Mesenchymal stem cell (in vitro differentiated cells and primary cell): ENCODE measurements at places on chromosomes 4 and X.

DNA sequence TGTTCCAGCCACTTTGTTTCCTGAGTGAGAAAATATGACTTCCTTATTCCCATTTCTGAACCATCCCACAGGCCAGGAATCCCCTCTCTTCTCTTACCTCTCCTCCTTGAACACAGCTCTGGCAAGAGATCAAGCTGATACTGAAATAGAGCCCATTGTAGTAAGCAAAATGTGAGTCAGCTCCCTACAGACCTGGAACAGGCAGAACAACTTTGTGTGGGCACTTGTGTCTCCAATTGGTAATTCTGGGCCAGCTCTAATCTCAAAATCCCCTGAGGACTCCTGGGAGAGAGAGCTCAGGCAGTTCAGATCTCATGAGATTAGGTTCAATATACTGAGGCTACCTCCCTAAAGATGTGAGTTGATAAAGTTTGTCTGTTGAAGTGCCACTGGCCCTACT is 213.5 kb downstream of the GUCY2F start:
- no peak for DNase-seq

DNA sequence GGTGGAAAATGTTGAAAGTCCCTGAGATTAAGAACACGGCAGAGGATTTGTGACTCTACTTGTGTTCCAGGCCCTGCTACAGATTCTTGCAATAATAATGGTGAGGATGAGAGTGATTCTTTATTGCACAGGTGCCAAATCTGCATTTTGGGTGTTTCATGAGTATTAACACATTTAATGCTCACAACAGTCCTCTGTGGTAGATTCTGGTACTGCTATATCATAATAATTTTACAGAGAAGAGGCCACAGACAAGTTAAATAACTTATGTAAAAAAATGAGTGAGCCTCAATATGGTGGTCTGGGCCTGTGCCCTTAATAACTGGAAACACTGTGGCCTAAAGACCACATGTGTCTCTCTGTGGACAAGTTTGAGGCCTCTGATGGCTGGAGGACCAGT is 124.3 kb downstream of the C4orf33 start:
- no peak for DNase-seq

GRCh38 chr4:148095346-148095923 is 346.8 kb downstream of the NR3C2 start:
- no peak for DNase-seq

GRCh38 chr4:123741906-123742305 is 345.3 kb downstream of the SPRY1 start:
- peak; percentile 21 for DNase-seq

- DNase-seq = no peak
Observed at GRCh38 chr4:60389633-60390032, 810.5 kb upstream of the ADGRL3 start.

DNA sequence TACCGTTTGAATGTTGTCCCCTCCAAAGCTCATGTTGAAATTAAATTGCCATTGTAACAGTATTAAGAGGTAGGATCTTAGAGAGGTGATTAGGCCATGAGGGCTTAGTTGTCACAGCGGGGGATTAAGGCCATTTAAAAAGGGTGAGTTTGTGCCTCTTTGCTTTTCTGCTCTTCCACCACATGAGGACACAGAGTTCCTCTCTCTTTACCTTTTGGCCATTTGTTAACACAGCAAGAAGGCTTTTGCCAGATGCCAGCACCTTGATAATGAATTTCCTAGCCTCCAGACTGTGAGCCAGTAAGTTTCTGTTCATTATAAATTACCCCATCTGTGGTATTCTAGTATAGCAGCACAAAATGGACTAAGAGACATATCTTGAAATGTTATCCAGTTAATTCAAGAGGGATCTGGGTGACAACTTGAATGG is 7.8 kb upstream of the HERC3 start:
- no peak for DNase-seq

- DNase-seq = no peak
Observed at GRCh38 chr4:36353998-36354397, 72.6 kb downstream of the DTHD1 start.

GRCh38 chrX:43345166-43345565 is 310.9 kb upstream of the MAOA start:
- no peak for DNase-seq

- peak; percentile 55 for DNase-seq
Observed at GRCh38 chr4:128525387-128525786, 237.8 kb upstream of the PGRMC2 start.

DNA sequence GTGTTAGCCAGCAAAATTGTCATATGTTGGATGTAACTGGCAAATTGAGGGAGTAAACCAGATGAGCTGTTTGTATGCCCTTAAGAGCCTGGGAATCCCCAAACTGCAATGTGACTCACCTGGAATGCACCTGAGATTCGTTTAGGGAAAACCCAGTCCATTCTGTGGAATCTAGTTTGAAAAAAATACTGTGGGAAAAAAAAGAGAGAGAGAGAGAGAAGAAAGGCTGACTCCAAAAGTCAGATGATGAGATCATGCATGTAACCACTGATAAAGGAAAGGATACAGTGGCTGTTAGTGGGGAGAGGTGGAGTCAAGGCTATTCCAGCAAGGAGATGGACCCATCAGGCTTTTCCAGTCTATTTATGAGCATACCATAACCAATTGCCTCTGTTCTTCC is 48.5 kb downstream of the SLC9A7 start:
- peak; percentile 12 for DNase-seq

GRCh38 chrX:10568428-10568827 is 52.0 kb downstream of the MID1 start:
- no peak for DNase-seq

DNA sequence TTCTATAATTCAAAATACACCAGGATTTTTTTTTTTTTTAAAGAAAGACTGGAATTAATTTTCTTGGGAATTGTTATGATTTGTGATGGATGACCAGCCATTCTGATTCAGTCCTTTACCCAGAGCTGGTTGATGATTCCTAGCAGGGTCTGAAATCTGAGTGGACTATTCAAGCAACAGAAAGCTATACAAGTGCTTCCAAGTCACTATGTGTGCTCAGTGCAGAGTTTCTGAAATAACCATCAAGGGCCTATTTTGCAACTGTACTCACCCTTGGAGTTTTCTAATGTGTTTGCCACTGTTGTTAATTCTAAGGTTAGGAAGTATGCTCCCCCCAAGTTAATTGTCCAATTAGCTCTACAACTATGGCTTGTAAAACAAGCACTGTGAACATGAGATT is 137.7 kb upstream of the RAPGEF2 start:
- no peak for DNase-seq

- no peak for DNase-seq
Observed at GRCh38 chr4:117249333-117249732, 164.0 kb upstream of the TRAM1L1 start.
